LHCN-M2 (cell line): ENCODE measurements at places on chromosomes 3 and 15.

- no peak for DNase-seq
Measured at GRCh38 chr15:40562691-40563090, 2.2 kb downstream of the CCDC32 start.

DNA sequence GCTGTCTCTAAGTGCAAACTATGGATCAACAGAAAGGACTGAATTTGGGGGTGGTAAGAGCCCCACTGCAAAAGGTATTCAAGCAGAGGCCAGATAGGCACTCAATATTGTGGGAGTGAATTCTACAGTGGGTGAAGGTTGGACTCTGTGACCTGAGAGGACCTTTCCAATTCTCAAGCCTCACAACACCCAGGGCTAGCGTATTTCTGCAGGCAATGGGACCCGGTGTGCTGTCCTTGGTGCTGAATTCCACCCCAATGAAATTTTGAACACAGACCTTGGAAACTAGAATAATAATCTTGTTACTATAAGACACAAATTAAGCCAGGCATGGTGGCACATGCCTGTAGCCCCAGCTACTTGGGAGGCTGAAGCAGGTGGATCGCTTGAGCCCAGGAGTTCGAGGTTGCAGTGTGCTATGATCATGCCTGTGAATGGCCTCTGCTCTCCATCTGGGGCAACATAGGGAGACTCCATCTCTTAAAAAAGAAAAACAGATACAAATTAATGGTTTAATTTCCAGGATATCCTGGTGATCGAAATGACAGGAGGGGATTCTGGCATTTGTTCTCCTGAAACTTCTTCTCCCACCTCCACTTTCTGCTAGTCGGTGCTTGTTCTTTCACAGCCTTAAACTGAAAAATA is 135.4 kb downstream of the RAB11A start:
- peak; percentile 29 for DNase-seq

GRCh38 chr3:45355351-45355750 is 33.0 kb upstream of the LARS2 start:
- peak; percentile 42 for DNase-seq

DNA sequence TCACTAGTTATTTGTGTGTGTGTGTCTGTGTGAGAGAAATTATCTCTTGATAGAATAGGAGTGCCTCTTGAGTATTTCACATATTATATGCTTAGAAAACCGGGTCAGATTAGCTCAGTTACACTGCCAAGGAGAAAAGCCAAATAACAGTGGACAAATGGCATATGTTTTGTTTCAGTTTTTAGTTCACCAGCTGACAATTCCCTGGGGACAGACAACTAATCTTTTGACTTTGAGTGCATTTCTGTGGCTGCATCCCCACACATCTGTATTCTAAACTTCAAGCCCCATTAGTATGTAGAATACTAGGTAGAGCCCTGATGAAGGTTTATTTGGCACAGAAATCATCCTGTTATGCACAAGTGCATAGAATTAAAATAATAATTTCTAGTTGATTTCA is 227.7 kb upstream of the CNTN3 start:
- DNase-seq: no peak

DNA sequence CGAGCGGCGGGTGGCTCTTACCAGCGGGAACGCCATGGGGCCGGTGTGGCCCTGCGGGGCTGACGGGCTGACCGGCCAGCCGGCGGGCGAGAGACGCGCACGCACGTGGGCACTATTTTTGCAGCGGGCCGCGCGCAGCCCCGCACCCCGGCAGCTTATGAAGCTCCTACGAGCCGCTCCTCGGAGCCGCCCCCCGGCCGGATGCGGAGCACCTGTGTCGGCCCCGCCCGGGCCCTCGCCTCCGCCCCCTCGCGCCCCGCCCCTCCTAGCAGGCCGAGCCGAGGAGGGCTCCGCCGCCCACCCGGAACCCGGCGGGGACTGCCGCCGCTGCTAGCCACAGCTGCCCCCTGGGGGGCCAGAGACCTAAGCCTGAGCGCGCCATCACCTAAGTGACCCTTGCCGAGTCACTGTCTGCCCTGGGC is 683 bp upstream of the CPEB1 start:
- DNase-seq: no peak

DNA sequence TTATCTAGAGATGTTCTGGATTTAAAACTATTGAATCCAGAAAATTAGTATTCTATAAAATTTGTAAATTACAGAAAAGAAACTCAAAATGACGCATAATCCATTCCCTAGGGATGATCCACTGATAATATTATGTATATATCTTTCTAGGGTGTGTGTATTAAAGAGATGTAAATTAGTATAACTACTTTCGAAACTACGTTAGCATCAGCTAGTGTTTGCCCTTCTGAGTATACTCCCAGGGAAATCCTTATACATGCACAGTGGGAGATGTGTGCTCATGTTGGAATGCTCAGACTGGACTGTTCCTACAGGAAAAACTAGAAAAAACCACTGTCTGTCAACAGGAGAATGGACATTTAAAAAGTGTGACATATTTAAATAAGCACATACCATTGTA is 36.4 kb downstream of the ACAA1 start:
- no peak for DNase-seq

DNA sequence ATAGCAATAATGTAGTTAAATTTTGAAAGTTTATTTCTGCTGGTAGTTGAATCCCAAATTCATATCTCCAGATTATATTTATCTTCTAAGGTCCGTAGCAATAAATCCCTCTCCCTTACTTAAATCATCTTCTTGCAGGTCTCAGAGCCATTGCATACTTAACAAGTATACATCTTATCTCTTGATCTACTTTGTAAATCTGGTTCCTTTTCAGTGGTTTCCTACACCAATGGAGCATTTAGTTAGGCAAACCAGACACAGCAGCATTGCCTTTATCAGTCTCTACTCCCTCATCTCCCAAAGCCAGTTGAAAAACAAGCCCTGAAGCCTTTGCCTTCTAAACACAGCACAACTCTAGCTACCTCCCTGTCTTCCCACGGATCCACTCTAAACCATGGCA is 440.9 kb downstream of the CNTN6 start:
- no peak for DNase-seq

GRCh38 chr3:37862219-37862902 is 681 bp downstream of the CTDSPL start:
- peak; percentile 44 for DNase-seq

DNA sequence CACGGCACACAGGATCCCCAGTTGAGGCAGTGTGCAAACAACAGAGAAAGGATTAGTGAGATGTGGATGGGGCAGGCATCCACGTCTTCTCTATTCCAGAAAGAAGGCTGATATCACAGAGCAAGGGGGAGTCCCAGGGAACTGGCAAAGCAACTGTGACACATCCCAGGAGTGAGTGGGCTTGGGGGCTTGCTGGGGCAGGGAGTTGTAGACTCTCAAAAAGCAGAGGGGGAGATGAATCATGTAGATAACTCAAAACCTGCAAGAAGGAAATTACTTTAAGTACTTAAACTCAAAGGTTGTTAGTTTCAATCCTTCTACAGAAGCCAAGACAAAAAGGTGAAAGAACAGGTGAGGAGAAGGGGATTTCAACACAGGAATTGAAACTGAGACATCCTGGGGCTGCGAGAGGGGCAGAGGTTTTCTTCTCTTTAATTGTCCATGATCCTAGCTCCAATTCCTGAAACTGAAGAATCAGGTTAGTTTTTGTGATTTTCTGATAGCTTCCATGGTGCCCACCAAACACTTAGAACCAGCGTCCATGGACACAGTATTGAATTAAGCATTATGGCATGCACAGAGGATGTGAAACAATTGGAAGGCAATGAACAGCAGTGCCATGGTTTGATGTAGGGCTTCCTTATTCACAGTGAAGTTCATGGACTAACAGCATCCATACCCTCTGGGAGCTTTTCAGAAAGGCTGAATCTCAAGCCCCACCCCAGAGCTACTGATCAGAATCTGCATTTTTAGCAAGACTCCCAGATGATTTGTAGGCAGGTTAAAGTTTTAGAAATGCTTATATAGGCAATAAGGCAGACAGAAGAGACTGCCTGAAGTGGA is 52.0 kb downstream of the CCR3 start:
- DNase-seq: no peak

DNA sequence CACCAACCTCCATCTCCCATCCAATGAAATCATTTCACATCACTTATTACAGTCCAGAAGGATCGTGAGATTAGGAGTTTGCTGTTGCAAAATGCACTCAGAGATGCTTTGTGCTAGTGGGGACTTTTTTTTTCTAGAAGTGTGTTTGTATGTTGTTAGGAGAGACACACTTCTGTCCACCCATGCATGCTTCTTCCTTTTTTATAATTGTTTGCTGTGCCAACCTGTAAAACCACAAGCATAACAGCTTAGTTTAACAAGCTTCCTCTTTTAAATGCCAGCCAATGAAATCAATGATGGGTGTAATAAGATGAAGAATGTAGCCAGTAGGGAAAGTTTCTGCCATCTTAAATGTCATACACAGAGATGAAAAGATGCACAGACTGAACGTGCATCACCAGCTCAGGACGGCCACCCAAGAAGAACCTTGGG is 305.6 kb upstream of the STT3B start:
- DNase-seq: no peak

- no peak for DNase-seq
Measured at GRCh38 chr3:35601959-35602358, 37.4 kb upstream of the ARPP21 start.

- DNase-seq: peak; percentile 61
Measured at GRCh38 chr3:23999012-23999641, 54.0 kb downstream of the NR1D2 start.

DNA sequence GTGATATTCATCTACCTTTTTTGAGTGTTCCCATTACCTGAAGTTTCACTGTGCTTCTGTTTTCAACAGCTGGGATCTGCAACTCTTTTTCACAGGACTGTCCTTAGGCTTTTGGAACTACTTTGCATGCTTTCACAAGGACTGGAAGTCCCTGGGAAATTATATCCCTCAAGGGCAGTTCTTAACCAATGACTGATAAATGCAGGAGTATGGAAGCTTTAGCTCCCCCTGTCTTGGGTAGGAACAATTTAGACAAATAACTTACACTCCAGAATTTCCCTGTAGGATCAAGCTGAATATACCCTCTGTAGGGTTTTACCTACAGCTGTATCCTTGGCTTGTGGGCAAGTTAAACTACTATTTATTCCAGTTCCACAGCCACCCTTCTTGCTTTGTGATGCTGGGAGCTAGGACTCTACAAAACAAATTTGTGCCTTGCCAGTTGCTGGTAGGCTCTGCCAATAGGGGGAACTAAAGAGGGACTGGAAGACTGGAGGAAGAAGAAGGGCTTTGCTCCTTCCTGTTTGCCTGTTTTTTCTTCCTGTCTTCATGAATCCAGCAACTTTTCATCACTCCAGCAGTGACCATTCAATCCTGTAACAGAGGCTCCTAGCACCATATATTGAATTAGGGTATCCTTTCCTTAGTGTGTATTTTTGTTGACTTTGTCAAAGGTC is 6.8 kb upstream of the ZNF280D start:
- peak; percentile 21 for DNase-seq

DNA sequence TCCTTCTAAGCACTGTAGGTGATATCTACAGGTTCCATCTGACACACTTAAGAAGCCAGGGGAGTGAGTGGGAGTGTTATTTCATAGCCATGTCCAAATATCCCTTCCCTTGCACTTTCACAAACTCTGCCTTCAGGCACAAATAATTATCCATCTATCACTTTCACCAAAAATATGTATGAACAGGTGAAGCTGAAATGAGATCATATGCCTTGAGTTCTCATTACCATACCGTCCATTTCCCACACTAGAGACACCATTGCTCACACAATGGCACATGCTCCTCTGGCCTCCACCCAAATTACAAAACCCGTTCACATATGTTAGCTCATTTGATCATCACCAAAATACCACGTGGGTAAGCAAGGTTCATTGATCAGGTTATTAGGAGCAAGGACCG is 151.9 kb upstream of the BNIP2 start:
- DNase-seq: no peak

DNA sequence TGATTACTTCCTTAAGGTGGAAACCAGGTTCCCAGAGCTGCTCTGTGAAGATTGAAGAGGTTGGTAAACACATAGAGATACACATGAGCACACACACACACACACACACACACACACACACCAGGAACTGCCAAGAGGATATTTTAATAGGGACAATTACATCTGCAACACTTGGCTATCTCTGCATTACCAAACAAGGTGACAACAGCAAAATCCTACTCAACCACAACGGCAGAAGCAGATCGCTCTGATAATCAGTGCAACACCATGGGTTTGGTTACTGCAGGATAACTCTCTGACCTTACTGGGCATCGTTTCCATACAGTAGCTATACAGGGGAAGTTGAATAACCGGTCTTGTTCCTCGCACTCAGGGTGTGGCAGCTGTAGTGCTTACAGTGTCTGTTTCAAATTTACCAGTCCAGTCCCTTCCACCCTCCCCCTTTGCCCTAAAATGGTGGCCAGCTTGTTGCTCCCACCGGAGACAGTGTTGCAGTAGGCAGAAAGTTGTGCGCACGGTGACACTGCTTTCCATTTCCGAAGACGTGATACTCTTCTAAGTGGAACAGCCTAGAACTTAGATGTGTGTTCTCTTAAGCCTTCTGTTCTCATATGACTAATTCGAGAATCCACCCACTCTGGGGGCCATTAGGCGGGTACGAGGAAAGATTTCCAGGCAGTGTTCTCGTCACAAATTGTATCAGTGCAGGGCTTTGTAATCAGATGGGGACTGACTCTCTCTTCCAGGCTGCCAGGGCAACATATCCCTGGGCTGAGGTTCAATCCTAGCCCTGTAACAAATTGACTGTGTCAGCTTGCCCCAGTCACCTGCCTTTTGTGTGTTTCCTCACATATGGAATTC is 176.2 kb downstream of the P3H2 start:
- DNase-seq: no peak
